ENCODE measurements at places on chromosomes 16 and 17. TPM values are rescaled to one million over a fixed set of nuclear protein-coding genes. Genes with fewer than 3 reads are reported as not detected.

- DNase-seq = peak; percentile 73
Observed at GRCh38 chr17:19397556-19398041, 10.6 kb upstream of the MFAP4 start.

DNA sequence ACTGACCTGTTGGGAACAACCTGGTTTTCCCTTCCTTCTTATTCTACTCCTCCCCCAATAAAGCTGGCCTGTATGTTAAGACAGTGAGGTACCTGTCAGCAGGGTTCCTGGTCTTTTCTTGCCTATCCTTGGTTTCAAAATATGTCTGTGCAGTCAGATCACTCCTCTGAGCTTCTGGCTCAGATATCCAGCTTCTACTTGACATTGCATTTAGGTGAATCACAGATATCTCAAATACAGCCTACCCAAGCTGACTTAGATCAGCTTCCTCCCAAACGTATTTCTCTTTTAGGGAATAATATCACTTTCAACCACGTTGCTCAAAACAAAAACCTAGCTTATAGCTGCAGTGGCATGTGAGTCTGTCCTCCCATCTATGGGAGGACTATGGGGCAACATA lies 48.7 kb downstream of the TEX14 start:
- no peak for DNase-seq

GRCh38 chr16:67653789-67654402 lies 6.2 kb downstream of the ACD start:
- DNase-seq = no peak

- DNase-seq = no peak
Observed at GRCh38 chr17:45143767-45144198, 4.5 kb upstream of the HEXIM1 start.

DNA sequence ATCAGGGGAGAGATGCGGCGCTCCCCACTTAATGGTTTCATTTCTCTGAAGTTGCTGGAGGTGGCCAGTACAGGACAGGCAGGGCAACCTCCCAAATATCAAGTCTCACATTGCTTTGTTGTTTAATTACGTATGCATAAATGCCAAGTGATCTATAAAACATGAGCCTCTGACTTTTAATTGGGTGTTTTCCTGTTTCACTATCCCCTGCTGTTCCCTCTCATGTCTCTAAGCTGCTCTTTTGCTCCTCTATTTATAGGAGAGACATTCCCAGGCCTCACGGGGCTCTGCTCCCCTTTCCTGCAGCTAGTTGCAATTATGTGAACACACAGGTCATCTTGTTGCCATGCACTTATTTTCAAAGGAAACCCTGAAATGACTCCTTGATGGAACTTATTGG lies 1173.5 kb upstream of the GOT2 start:
- DNase-seq = no peak

DNA sequence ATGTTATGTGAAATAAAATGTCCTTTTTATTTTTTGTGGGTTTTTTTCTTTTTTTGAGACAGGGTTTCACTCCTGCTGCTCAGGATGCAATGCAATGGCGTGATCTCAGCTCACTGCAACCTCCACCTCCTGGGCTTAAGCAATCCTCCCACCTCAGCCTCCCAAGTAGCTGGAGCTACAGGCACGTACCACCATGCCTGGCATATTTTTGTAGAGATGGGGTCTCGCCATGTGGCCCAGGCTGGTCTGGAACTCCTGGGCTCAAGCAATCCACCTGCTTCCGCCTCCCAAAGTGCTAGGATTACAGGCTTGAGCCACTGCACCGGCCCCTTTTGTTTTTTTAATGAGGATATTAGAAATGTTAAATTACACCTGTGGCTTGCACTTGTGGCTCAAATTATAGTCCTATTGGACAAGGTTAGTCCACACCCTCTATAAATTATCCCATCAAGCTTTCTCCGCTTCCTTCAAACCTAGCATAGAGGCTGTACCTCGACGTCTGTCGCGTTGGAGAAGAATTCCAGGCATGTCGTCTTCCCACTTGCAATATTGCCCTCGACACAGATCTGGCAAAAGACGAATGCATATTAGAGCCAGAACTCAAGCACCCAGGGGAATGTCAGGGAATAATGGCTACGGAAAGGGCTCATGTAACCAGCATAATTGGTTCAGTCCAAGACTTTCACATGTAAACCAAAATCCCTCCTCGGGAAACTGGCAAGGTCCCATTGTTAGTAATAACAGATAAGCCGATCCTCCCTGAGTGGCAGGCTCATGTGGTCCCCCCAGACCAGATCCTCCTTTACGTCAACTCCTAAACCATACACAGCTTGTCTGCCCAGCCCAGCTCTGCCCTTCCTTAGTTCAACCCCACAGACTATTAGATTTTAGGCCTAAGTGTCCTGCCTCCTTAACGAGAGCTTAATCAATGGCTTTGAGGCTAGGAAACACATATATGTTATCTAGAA lies 8.2 kb downstream of the TK2 start:
- DNase-seq = no peak

GRCh38 chr16:15880434-15881308 lies 7.7 kb downstream of the CEP20 start:
- DNase-seq = no peak

DNA sequence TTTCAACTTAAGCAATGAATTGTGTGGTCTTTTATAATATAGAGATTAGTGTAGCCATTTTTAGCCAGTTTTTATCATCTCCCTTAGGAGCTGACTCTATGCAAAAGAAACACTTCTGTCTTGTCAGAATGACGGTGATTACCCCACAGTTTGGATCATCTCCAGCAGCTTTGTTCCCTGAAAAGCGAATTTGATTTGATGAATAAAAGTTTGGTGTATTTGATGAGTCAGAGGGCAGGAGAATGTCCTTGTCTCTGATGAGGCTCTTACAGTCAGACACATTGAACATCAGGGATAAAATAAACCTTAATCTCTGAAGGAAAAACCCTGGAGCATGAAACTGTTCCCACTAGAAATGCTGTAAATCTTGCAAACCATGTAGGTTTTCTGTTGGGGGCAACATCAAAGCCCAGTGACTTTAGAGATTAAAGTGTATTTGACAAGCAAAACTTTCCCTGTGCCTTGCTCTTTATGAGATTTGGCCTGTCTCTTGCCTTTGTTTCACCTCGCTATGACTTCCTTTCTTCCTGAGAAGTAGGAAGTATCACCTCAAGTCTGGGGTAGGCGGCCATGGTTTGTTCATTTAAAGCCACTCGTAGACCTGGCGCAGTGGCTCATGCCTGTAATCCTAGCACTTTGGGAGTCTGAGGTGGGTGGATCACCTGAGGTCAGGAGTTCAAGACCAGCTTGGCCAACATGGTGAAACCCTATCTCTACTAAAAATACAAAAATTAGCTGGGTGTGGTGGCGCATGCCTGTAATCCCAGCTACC lies 209.3 kb downstream of the FTO start:
- no peak for DNase-seq

GRCh38 chr17:45752246-45752645 lies 31.9 kb upstream of the CRHR1 start:
- no peak for DNase-seq

- no peak for DNase-seq
Observed at GRCh38 chr17:79595471-79595870, 15.4 kb downstream of the RBFOX3 start.

DNA sequence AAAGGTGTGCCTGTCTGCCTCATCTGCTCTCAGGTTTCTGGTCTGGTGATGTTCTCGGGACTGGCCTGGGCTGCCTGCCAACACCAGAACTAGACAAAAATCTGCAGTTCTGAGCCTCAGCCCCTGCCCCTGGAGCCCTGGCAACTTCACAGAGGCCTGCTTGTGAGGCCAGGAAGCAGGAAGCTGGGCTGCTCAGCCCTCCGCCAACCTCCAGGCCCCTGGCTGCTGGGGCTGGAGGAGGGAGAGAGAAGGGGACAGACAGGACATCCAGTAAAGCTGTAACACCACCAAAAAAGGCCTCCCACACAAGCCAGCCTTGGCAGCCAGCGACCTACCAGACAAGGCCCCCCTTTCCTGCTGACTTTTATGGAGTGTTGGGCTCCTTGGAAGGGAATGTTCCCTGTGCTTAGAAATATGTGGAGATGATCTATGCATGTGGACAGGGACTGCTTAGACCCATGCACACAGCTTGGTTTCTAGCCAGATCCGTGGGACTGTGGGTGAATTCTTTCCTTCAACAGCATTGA lies 157.6 kb downstream of the XYLT1 start:
- DNase-seq = no peak

GRCh38 chr16:1102333-1102700 lies 6.3 kb upstream of the C1QTNF8 start:
- DNase-seq = no peak

- no peak for DNase-seq
Observed at GRCh38 chr17:32307658-32308057, 34.3 kb downstream of the C17orf75 start.

DNA sequence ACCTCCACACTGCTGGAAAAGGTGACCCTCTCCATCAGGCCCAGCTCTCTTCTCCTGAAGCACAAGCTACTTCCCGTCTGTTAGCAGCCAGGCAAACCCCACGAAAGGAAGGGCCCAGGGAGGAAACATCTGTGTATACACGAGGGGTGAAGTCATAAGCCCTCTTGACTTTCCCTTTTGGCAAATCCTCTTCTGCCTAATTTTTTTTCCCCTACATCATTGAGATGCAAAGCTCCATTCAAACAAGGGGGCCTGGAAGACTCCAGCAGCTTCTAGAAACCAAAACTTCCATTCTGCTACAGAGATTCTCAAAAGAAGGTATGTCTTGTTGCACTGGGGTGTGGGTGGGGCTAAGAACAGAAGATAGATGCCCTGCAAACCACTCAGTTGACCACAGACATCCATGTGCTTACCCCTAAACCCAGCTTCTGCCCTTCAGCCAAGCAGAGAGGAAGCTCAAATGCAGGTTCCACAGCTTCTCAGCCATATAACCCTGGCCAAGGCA lies 145.6 kb upstream of the RCVRN start:
- DNase-seq = no peak

DNA sequence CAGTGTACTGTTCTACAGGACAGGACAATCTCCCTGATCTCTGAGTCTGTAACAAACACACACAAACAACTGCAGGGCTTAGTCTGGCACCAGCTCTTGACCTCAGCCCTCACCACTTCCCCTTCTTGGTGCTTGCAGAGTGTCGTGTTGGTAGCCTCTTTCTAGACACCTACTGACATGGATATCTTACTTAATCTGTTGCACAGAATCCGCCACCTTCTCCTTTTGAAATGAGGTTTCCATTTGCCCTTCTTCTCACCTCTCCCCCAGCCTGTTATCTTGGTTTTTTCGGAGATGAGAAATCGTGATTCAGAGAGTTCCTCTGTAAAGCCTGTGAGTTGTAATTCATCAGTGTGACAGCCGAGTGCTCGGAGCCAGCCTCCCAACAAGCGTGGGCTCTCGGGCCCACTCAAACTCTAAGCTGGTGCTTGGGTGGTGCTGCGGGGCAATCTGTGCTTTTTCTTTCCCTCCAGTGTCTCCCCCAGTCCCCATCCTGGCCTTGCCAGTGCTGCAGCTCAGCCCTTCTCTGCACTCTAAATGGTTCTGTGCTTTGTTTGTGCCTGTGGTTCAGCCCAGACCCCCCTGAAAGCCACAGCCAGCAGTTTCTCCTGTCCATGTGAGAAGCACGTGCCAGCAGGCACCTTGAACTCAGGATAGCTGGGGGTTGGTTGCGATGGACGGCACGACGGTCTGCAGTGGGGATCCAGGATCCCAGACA lies 28.1 kb downstream of the KIAA0513 start:
- DNase-seq = no peak

The CLDN7 gene
- 5.6 TPM for total RNA-seq

The CHRNB1 gene
- total RNA-seq = 6.8 TPM

The DDX52 gene
- total RNA-seq = 19.4 TPM

The KRT33B gene
- not detected for total RNA-seq

The RDM1 gene
- total RNA-seq = not detected

The ANTKMT gene
- total RNA-seq = 30.9 TPM

The ZSCAN10 gene
- total RNA-seq = not detected

The FDXR gene
- total RNA-seq = 5.2 TPM

The ALOX15B gene
- 2.9 TPM for total RNA-seq

The PGAP3 gene
- 13.6 TPM for total RNA-seq

The SLC2A4 gene
- 8.1 TPM for total RNA-seq

The NUTF2 gene
- total RNA-seq = 87.6 TPM

The CES5A gene
- total RNA-seq = not detected

The BCO1 gene
- total RNA-seq = not detected

The RCVRN gene
- total RNA-seq = 0.67 TPM

The ARL4D gene
- total RNA-seq = 18.0 TPM

The LRRC37A gene
- 3.7 TPM for total RNA-seq
